Esophagus mucosa (tissue), 1 donor: ENCODE measurements at places on chromosomes 13 and 19. TPM values are rescaled to one million over a fixed set of nuclear protein-coding genes. Genes with fewer than 3 reads are reported as not detected.
A peak's percentile ranks its signal among the peaks of the same experiment; 100 is the strongest.

FAAP24 gene
- 3.8 TPM for total RNA-seq

- no peak for ATAC-seq
Measured at GRCh38 chr13:79646880-79647279, 165.9 kb downstream of the NDFIP2 start.

DNA sequence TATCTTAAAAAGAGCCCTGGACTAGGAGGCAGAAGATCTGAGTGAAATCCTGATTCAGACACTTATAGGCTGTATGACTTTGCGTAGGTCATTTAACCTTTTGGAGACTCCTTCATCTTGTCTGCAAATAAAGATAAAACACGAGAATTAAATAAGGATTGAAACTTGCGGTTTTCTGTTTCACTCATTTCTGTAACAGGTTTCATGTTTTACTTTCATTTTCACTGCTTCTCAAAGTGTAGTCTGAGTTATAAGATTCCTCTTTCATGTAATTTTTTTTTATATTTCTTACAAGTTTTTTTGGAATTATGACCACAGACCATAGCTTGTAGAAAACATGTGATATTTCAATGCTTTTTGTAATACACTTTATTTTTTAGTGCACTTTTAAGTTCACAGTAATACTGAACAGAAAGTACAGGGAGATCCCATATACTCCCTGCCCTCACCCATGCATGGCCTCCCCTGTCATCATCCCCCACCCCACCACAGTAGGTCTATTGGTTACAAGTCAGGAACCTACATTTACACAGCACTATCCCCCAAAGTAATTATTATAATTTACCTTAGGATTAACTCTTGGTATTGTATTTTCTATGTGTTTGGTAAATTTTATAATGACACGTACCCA, 174.6 kb downstream of the ITGBL1 start:
- ATAC-seq = peak; percentile 36

TMPRSS9 gene
- not detected for total RNA-seq

CCDC70 gene
- total RNA-seq = not detected

CPB2 gene
- not detected for total RNA-seq

GRCh38 chr13:80334597-80335260, 6.2 kb downstream of the SPRY2 start:
- ATAC-seq = no peak

DNA sequence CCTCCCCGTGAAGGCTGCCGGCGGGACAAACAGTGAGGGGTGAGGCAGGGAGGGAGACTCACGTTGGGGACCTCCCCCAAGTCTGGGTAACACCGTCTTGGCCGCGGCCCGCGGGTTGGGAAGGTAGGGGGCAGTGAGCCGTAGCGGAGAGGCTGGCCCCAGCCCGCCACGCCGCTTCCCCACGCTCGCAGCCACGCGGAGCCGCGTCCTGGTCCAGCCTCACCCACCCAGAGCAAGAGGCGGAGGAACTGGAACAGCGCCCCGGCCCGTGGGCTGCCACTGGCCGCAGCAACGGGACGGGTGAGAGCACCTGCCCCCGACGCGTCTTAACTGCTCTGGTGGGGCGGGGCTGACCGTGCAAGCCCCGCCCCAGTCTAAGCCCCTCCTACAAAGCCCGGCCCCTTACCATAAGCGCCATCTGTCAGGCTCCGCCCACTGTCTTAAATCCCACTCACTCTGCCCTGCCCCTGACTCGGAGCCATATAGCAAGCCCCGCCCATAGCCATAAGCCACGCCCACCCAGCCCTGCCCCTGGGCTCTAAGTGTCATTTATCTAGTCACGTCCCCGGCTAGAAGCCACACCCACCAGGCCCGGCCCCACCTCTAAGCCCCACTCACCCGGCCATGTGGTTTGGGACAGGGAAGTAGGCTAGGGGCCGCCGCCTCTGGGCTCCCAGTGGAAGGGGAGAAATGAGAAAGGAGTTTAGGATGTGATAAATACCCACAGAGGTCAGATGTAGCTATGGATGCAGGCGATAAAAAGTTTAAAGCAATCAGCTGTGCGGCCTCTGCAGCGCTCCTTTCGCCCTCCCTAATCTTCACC, 2.1 kb upstream of the CCL25 start:
- ATAC-seq = peak; percentile 93

DNA sequence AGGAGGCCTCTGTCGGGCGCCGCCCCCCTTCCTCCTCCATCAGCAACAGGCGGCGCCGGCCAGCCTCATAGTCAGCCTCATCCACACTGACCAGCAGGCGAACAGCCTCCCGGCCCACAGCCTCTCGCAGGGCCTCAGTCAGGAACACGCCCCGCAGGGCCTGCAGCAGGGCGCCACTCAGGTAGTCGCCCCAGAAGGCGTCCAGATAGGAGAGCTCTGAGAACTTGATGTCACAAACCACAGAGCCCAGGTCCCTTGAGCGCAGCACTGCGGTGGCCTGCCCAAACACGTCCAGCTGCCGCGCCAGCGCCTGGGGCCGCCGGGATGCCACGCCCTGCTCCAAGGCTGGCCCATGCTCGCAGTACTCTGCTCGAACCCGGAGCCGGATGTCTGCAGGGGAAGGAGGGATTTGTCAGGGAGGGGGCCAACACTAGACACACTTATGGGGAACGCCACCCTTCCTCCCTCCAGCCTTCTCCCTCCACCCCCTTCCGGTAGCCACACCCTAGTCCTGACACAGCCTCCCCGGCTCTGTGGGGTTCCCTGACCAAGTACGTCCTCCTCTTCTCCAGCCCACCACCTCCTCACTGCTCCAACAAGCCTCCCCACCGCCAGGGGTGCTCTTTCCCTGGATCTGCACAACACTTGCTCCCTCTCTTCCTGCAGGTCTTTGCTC, 17.9 kb downstream of the DEDD2 start:
- peak; percentile 74 for ATAC-seq

CGB3 gene
- total RNA-seq = not detected

GRCh38 chr19:58563034-58563573, 4.7 kb upstream of the UBE2M start:
- ATAC-seq = no peak

PLEKHF1 gene
- total RNA-seq = 4.4 TPM

SLC25A41 gene
- 0.36 TPM for total RNA-seq

DNA sequence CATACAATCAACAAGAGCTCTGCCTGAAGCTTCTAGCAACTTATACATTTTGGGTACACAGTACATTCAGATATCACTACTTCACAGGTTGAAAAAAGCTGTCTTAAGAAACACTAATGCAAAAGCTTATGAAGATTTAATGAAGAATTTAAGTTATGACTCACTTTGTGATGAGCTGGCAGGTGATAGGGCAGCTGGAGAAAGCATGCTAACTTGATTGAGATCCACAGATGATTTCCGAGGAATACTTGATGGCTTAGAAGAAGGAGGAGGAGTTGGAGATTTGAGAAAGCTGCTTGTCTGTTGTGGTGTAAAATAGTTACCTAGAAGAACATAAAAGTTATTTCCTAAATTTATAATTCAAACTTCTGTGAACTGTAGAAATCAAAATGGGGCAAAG, 23.3 kb downstream of the EXOSC8 start:
- ATAC-seq = peak; percentile 42

DNA sequence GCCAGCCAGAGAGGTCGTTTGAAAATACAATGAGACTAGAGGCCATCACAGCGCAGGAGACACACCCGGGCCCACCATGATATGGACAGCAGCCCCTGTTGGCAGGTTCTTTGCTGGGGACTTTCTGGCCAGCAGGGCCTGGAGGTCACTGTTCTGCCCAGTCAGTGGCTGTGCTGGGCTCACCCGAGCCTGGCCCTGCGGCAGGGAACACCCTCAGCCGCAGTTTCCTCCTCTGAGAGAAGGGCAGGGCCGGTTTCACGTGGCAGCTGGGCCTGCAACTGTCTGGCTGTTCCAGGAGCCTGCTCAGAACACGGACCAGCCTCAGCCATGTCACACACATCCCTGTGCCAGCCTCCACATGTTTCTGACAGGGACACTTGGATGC, 39.4 kb downstream of the ADPRHL1 start:
- ATAC-seq = peak; percentile 51

DNA sequence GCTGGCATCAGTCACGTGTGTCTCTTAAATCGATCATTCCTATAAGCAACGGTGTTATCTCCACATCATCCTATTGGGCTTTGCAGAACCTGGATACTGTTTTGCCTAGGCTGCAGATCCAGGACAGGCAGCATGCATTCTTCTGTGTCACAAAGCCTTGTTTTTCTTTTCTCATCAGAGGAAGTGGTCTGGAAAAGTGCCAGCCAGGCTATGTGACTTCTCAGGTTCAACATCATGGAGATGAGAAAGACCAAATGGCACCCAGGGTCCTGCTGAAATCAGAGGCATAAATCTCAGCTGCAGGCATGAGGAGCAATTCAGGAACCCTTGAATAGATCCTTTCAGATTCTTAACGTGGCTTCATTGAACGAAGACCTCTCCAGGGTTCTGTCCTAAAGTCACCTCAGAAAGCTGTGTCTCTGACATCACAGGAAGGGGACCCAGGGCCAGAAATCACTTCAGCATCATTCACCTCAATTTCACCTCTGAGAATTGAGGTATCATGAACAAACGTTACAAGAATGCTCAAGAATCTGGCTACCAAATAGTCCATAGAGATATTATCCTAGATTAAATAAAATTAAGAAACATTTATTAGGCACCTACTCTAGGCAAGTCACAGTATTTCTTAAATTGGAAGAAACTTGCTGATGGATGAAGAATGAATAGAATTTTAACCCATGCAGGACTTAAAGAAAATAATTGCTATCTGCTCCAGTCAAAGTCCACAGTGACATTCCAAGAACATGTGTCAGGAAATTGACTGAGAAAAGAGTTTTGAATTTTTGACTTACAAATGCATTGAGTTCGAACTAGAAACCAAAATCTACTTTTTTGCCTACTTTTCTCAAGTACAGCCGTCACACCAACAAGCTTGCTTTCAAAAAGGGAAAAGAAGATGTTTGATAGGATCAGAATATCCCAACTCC, 124.1 kb downstream of the COG6 start:
- no peak for ATAC-seq

DNA sequence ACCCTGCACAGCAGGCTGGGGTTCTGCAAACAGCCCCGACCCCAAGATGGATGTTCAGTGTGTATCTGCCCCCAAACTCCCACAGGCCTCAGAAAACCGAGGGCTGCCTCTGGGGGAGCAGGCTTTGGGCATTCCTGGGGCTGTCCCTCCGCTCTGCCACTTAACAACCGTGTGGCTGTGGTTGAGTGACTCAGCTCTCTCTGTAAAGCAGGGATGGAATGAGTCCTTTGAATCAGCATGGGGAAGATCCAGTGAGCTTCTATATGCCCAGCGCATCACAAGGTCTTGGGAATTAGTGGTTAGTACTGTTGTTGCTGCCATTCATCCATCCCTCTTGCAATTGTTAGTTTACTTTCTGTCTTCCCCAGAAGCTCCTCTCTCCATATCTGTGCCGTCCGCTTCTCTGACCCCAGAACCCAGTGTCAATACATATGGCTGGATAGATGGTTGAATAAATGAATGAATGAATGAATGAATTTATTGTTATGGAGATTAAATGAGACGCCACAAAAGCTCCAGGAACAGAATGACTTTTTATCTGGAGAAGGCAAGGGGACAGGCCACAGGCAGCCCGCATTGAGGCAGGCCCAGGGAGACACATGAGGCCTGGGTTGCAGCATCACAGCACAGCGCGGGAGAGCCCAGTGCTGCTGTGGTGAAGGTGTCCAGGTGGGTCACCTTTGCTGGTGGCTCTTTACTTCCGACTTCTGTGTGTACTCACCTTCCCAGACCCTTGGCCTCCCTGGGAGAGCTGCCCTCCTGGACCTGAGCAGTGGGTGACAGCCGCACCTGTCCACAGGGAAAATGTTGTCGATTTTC, 89.2 kb downstream of the RGCC start:
- ATAC-seq = peak; percentile 16

LAMP1 gene
- 144 TPM for total RNA-seq

EBI3 gene
- 0.44 TPM for total RNA-seq

ZNF66 gene
- 2.4 TPM for total RNA-seq

CEACAM1 gene
- total RNA-seq = 97.8 TPM

- ATAC-seq = no peak
Measured at GRCh38 chr13:74922963-74923362, 559.0 kb downstream of the TBC1D4 start.

IGFL2 gene
- total RNA-seq = 2.3 TPM

C19orf85 gene
- not detected for total RNA-seq
